Neural progenitor cell (in vitro differentiated cells): ENCODE measurements at places on chromosomes 1 and 21. TPM values are rescaled to one million over a fixed set of nuclear protein-coding genes. Genes with fewer than 3 reads are reported as not detected.

FAM177B gene
- not detected in 2 replicates for total RNA-seq

RGS16 gene
- total RNA-seq, result 12.5 and 16.4 TPM in 2 replicates

TSSK3 gene
- not detected in 2 replicates for total RNA-seq

PDIK1L gene
- total RNA-seq, result 11.0 and 12.0 TPM in 2 replicates

S100A3 gene
- not detected in 2 replicates for total RNA-seq

PLEKHG5 gene
- 7.4 and 25.9 TPM in 2 replicates for total RNA-seq

GRCh38 chr21:43819511-43820405 is 30.4 kb downstream of the RRP1 start:
- no peak for DNase-seq
- H3K27me3 ChIP-seq, result no peaks in the 10 kb centered on the region
- H3K27ac ChIP-seq, result no peak overlapping the region
- H3K36me3 ChIP-seq, result no peaks in the 10 kb centered on the region
- peaks cover 2% of the 10 kb centered on the region for H3K4me1 ChIP-seq

DNA sequence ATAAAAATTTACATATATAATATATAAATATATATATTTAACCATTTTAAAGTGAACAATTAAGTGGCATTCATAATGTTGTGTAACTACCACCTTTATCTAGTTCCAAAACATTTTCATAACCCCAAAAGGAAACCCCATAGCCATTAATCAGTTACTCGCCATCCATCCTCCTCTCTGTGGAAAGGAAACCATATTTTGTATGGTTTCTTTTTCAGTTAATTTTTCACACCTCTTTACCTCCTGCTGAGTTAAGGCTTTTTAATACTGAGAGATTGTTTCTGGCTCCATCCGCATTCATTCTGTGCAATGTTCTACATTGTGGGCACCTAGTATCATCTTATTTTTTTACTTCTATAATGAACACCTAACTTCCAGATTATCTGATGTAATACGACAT is 512.1 kb downstream of the LMO4 start:
- no peak for DNase-seq
- H3K36me3 ChIP-seq, result no peaks in the 10 kb centered on the region
- H3K27me3 ChIP-seq, result no peaks in the 10 kb centered on the region
- no peak overlapping the region for H3K27ac ChIP-seq

DNA sequence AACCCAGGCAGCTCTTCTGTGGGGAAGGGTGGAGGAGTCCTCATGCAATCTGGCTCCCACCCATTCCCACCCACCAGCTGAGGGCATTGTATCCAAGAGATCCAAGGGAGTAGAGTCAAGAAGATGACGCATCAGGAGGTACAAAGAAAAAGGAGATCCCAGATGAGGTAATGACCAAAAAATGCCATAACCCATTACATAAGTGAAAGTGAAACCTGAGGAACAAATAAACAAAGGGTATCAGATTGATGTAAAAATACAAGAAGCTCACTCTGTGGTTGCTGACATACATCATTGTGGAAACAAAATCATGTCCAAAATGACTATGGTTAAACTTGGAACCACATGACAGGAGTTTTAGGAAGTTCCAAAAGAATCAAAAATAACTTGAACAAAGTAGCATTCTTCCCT is 42.5 kb downstream of the CCN1 start:
- no peak overlapping the region for H3K4me3 ChIP-seq
- DNase-seq, result no peak
- H3K27ac ChIP-seq, result no peak overlapping the region
- H3K4me1 ChIP-seq, result no peaks in the 10 kb centered on the region
- no peaks in the 10 kb centered on the region for H3K27me3 ChIP-seq

DNA sequence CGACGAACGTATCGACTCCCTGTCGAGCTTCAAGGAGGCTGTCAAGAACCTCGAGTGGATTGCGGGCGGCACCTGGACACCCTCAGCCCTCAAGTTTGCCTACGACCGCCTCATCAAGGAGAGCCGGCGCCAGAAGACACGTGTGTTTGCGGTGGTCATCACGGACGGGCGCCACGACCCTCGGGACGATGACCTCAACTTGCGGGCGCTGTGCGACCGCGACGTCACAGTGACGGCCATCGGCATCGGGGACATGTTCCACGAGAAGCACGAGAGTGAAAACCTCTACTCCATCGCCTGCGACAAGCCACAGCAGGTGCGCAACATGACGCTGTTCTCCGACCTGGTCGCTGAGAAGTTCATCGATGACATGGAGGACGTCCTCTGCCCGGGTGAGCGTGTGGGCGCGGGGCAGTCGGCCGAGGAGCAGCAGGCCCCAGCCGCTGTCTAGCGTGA is 28.0 kb downstream of the COL6A2 start:
- DNase-seq, result no peak
- no peaks in the 10 kb centered on the region for H3K36me3 ChIP-seq
- no peak overlapping the region for H3K4me3 ChIP-seq
- H3K4me1 ChIP-seq, result peaks cover 9% of the 10 kb centered on the region
- H3K27ac ChIP-seq, result no peak overlapping the region

GRCh38 chr1:54153535-54154439 is 987 bp upstream of the CDCP2 start:
- no peak overlapping the region for H3K4me3 ChIP-seq
- H3K4me1 ChIP-seq, result peaks cover 10% of the 10 kb centered on the region
- H3K27me3 ChIP-seq, result no peaks in the 10 kb centered on the region

- no peaks in the 10 kb centered on the region for H3K4me1 ChIP-seq
- H3K4me3 ChIP-seq, result no peak overlapping the region
- DNase-seq, result no peak
- H3K36me3 ChIP-seq, result no peaks in the 10 kb centered on the region
Measured at GRCh38 chr1:206863266-206863665, 2.2 kb upstream of the IL20 start.

DNA sequence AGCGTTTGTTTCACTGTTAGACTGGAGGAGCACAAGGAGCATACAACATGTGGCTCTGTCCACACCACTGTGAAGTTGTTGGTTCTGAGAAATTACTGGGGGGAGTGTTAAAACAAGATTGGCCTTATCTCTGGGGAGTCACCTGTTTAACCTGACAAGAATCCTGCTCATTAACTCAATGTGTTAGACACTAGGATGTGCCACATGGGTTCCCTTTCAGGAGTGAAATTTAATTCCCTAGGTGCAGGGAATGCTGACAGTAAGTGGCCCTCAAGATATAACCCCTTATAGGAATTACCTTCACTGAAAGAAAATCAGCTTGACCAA is 45.8 kb upstream of the WNT2B start:
- H3K36me3 ChIP-seq, result no peaks in the 10 kb centered on the region
- H3K27ac ChIP-seq, result no peak overlapping the region
- no peaks in the 10 kb centered on the region for H3K4me1 ChIP-seq

GRCh38 chr1:42691157-42691498 is 8.9 kb downstream of the YBX1 start:
- H3K36me3 ChIP-seq, result peaks cover 30% of the 10 kb centered on the region
- no peak for DNase-seq
- no peak overlapping the region for H3K4me3 ChIP-seq
- no peak overlapping the region for H3K27ac ChIP-seq
- peaks cover 26% of the 10 kb centered on the region for H3K4me1 ChIP-seq
- H3K27me3 ChIP-seq, result no peaks in the 10 kb centered on the region

- no peak overlapping the region for H3K27ac ChIP-seq
- peak overlapping the region; percentile 23 for H3K4me3 ChIP-seq
- peaks cover 18% of the 10 kb centered on the region for H3K27me3 ChIP-seq
- H3K36me3 ChIP-seq, result no peaks in the 10 kb centered on the region
- H3K4me1 ChIP-seq, result peaks cover 23% of the 10 kb centered on the region
- peak; percentile 29 for DNase-seq
Measured at GRCh38 chr1:247375747-247376146, 40.2 kb upstream of the NLRP3 start.

- no peaks in the 10 kb centered on the region for H3K36me3 ChIP-seq
- H3K4me1 ChIP-seq, result peaks cover 19% of the 10 kb centered on the region
- peaks cover 62% of the 10 kb centered on the region for H3K27me3 ChIP-seq
- DNase-seq, result peak; percentile 87
- H3K4me3 ChIP-seq, result peak overlapping the region; percentile 18
Measured at GRCh38 chr1:167635156-167635648, 5.2 kb downstream of the RCSD1 start.

DNA sequence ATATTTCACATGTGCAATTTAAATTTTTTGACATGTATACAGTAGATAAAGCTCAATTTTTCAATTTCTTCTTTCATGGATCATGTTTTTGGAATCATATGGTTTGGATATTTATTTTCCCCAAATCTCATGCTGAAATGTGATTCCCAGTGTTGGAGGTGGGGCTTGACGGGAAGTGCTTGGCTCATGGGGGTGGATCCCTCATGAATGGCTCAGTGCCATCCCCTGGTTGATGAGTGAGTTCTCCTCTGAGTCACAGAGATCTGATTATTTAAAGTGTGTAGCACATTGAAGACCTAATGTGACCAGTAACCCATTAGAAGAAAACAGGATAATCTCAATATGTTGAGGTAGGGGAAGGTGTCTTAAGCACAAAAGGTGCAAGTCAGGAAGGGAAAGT is 9.1 kb upstream of the IFI16 start:
- H3K27ac ChIP-seq, result no peak overlapping the region
- H3K4me3 ChIP-seq, result peak overlapping the region; percentile 58
- peak; percentile 48 for DNase-seq
- peaks cover 18% of the 10 kb centered on the region for H3K4me1 ChIP-seq

- no peak overlapping the region for H3K27ac ChIP-seq
- no peak for DNase-seq
- H3K36me3 ChIP-seq, result no peaks in the 10 kb centered on the region
- no peaks in the 10 kb centered on the region for H3K4me1 ChIP-seq
Measured at GRCh38 chr1:46816930-46817329, 18.1 kb downstream of the CYP4B1 start.

- no peaks in the 10 kb centered on the region for H3K4me1 ChIP-seq
- no peak overlapping the region for H3K4me3 ChIP-seq
- no peak for DNase-seq
- no peaks in the 10 kb centered on the region for H3K27me3 ChIP-seq
- H3K27ac ChIP-seq, result no peak overlapping the region
- no peaks in the 10 kb centered on the region for H3K36me3 ChIP-seq
Measured at GRCh38 chr1:199082778-199083389, 444.0 kb downstream of the PTPRC start.

GRCh38 chr1:85494074-85494903 is 29.3 kb upstream of the DDAH1 start:
- H3K4me3 ChIP-seq, result no peak overlapping the region
- H3K4me1 ChIP-seq, result no peaks in the 10 kb centered on the region
- H3K36me3 ChIP-seq, result no peaks in the 10 kb centered on the region
- DNase-seq, result no peak

GRCh38 chr21:18245464-18245967 is 883 bp downstream of the CHODL start:
- no peaks in the 10 kb centered on the region for H3K36me3 ChIP-seq
- peak overlapping the region; percentile 57 for H3K4me3 ChIP-seq
- no peaks in the 10 kb centered on the region for H3K4me1 ChIP-seq
- peaks cover 67% of the 10 kb centered on the region for H3K27me3 ChIP-seq
- DNase-seq, result peak; percentile 59

DNA sequence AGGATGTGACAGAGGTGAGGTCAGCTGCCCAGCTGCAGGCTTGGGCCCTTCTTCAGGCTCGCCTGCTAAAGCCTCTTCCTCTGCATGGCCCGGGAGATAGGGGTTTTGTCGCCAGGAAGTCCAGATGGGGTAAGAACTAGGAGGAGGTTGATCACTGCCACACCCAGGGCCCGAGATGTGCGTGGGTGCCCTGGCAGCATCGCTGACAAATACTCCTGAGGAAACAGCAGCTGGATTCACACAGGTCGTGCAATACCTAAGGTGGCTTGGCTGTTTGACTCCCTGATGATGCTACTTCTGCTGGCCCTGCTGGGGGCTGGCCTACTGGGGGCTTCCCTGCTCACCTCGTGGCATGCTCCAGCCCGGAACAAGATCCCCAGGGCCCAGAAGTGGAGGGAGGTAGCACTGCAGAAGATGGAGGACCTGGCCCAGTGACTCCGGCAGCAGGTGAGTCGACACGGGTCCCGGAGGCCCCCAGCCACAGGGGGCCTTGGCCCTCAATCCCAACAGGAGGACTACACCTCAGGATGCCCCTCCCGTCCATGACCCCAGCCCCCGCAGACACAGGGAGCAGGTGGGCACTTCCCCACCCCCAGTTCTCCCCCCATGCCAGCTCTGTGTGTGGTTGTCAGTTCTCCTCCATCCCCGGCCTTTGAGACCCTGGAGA is 29.6 kb downstream of the FAAH start:
- no peak overlapping the region for H3K4me3 ChIP-seq
- H3K4me1 ChIP-seq, result no peaks in the 10 kb centered on the region
- no peak for DNase-seq

DNA sequence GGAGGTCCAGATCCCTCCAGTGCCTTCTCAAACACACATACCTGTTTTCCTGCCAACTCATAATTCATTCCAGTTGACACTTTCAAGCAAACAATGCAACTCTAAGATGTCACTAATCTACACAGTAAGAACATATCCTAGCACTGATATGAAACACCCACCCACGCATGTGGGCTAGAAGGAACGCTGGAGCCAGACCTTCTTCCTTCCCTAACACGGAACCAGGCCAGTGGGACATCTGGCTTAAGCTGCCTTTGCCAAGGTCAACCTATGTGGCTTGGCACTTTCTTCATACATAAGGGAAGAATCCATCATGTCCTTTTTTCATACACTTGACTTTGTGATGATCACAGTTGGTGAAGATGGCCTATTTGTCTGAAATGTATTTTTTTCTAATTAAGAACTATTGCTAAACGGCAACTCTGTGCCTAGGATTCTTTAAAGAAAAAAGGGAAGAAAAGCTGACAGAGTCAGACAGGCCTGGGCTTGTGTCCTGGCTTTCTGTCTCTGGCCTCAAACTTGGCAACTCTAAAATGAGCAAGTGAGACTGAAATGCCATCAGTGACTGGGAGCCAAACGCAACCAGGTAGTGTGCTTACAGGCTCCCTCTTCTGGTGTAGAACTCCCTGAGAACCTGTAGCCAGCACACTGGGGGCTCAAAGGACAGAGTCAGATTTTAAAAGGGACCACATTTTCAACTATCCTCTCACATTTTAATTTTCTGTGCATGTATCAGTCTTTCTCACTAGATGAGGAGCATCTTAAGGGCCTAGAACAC is 92.6 kb upstream of the BEND5 start:
- H3K27ac ChIP-seq, result no peak overlapping the region
- DNase-seq, result peak; percentile 15
- peaks cover 9% of the 10 kb centered on the region for H3K4me1 ChIP-seq
- H3K36me3 ChIP-seq, result no peaks in the 10 kb centered on the region

DNA sequence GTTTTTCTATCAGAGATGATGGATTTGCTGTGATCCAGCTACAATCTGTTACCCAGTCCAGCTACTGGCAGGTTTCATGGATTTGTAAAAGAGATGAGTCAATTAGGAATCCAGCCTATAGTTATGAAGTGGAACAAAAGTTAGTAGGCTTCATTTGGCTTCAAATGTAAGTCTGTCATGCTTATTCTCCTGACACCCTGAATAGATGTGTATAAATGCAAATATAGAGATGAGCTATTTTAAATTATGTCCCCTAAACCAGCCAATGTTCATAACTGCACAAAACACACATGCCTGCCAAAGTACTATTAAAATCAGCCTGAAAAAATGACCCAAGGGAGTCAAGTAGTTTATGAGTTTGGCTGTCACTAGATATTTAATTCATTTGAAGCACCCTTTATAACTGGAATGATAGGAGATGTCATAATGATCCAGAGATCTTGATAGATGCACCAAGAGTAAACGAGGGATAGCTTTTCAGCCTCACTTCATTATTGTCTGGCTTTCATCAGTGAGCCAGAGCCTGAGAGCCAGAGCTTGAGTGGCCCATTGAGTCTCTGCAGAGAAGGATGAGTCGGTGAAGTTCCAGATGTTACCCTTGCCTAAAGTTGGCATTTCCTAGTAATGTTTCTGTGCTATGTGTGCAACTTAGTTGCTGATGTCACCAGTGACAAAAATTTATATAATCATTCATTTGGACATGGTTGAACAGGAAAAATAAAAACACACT is 11.8 kb upstream of the NTMT2 start:
- no peaks in the 10 kb centered on the region for H3K36me3 ChIP-seq
- H3K4me3 ChIP-seq, result no peak overlapping the region
- DNase-seq, result no peak
- no peaks in the 10 kb centered on the region for H3K4me1 ChIP-seq
- H3K27ac ChIP-seq, result no peak overlapping the region
